ENCODE measurements at places on chromosomes 12 and 14.

DNA sequence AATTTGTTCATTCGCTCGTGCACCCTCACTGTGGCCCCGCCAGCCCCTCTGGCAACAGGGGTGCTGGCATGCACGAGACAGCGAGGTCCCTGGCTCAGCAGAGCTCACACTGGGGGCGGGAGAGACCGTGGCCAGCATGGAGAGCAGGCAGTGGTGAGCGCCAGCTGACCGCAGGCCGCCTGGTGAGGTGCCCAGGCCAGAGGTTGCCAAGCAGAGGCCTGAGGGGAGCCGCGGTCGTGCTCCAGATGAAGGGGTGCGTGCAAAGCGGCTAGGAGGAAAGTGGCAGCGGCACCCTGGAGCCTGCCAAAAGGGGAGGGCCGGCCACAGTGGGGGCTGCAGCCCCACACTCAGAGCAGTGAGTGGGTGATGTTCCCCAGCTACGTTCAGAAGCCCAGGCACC, 56.1 kb downstream of the CDC42BPB start:
- no peak for DNase-seq

DNA sequence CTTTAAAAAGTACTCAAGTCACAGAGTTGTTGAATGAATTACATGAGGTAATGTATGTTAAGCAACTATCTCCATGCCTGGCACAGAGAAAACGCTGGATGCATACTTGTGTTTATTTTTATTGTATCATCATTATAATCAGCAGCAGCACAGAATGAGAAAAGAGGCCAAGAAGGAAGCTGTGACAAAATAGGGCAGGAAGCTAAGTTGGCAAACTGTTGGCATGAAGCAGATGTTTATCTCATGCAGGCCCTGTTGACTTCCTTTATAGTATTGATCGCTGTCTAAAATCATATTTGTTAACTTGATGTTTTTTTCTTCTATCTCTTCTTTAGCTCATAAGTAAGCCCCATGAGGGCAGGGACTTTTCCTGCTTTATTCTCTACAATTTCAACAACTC, 466.6 kb downstream of the TRHDE start:
- DNase-seq = no peak

- no peak for DNase-seq
Measured at GRCh38 chr12:46693034-46693433, 132.8 kb downstream of the SLC38A4 start.

GRCh38 chr12:102301547-102301946, 103.9 kb upstream of the PMCH start:
- DNase-seq = no peak

GRCh38 chr14:100904307-100905087, 975 bp upstream of the RTL1 start:
- DNase-seq = peak; percentile 77

- DNase-seq = no peak
Measured at GRCh38 chr14:92088494-92088893, 17.9 kb downstream of the ATXN3 start.

DNA sequence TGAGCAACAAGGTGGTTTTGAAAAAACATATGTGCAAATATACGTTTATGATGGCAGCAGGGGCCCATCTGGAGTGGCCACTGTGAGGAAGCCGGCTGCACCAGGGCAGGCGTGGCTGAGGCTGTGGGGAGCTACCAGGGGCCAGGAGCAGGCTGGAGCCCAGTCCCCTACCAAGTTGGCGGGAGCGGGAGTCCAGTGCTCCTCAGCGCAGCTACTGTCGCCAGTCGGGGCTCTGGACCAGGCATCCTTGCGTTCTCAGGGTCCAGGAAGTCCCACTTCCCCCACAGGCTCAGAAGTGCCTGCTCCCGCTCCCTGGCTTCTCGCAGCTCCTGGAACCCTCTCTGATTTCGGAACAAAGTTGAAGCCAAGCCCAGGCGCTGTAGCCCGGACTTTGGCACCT, 1377.5 kb upstream of the FLRT2 start:
- no peak for DNase-seq

DNA sequence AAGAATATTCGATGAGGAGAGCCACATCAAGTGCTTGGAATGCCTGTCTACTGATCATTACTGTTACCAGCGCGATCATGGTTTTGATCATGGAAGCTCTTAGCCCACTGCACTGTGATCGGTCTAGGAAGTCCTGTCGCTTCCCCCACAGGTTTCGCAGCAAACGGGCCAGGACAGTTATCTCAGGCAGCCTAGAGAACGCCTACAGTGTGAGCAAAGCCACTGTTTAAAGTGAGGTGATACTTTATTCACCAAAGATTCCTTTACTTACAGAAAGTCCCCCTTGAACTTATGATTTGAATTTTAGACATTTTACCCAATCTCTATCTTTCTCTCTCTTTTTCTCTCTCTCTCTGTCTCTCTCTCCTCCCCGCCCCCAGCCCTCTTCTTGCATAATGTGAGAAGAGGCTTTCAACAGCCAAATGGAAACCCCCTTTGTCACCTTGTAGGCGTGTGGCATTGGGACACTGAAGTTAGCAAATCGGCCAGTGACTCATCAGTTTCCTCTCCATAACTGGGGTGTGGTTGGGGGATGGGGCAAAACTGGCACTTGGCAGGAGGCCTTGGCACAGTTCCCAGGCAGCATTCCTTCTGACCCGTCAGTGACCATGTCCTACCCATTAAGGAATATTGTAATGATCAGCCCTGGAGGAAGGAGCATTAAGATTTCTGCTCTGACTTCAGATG, 214.8 kb downstream of the CHST11 start:
- DNase-seq = no peak

- DNase-seq = no peak
Measured at GRCh38 chr14:75487155-75487671, 35.1 kb upstream of the BATF start.

DNA sequence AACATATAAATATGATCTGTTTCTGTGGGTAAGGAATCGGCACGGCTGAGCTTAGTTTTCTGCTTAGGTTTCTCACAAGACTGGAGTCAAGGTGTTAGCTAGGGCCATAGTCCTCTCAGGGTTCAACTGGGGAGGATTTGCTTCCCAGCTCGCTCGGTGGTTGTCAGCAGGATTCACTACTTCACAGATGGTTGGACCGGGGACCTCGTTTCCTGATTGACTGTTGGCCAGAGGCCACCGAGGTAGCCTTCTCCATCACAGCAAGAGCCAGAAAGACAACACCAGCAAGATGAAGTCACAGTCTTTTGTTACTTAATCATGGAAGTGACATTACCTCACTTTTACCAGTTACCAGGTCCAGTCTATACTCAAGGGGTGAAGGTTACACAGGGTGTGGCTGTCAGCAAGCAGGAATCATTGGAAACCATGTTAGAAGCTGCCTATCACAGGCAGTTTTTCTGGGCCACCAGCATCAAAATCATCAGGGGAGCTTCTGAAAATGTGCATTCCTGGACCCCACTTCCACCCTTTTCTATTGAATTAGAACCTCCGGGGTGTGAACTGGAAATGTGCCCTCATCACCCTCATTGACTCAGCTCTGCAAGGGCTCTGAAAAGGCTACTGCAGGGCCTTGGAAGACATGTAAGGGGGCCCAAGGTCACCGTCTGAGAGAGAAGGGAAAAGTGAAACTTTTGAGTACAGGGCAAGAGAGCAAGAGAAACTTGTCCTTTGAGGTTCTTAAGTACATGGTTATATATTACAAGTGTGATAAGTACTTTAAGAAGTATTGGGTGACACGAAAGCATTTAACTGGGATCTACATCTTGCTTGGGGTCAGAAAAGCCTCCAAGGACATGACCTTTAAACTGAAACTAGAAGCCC, 10.9 kb downstream of the COPS7A start:
- DNase-seq = no peak

DNA sequence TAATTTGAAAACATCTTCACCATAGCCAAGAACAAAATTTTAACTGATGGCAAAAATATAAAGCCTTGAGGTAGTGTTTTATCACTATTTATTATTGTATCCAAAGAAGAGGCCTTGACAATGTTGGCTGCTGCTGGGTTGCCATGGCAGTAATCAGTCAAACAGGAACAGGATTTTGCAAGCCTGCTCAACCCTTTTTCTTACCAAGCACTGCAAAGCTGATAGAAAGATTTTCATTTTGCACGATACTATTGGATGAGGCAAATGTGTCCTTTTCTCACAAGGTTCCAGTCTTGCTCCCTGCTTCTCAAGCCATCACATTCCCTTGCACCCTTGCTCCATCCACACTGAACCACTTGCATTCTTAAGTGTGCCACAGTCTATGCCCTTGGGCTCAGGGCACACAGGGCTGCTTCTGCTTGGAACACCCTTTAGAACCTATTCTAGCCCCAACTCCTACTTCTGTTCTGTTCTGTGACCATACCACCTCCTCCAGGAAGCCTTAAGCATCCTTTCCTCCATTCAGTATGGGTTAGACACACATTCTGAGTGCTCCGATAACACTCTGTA, 76.5 kb upstream of the AMIGO2 start:
- DNase-seq = no peak

- no peak for DNase-seq
Measured at GRCh38 chr14:53384073-53384472, 230.9 kb upstream of the DDHD1 start.

DNA sequence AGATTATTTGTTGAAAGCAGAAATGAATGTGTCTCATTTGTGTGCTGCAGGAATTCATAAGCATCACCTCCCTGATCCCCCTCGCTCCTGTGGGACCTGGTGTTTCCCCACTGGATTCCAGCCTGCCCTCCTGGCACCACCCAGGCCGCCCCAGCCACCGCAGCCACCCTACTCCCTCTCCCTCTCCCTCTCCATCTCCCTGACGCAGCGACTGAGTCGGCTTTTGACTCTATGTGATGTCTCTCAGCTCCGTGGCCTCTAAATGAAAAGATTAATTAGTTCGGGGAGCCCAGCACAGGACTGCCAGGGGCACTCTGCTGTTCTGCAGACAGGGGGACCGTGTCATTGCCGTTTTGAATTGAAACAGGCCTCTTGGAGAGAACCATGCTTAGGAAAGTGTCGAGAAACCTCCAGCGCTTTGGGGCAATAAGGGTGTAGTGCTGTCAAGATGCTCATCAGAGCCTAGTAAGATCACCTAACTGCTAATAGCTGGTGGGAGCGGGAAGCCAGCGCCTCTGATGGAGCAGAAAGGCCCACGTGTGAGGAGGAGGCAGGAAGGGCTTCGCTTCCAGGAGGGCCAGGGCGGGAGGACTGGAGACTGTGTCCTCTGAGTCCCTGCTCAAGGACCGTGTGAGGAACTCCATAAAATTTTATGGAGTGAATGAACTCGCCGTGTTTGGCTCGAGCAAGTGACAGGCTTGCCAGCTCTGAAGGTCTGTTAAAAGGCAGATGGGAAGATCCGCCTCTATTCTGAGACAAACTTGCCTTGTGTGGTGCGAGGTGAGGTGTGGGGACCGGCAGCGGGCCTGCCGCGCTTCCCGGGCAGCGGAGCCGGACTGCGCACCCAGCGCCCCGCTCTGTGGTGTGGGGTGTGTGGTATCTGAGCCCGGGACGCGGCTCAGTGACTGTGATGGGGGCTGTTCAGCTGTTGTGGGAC, 157.4 kb upstream of the C14orf180 start:
- no peak for DNase-seq

GRCh38 chr12:68497107-68497506, 113.6 kb upstream of the RAP1B start:
- no peak for DNase-seq

Measured in glutamatergic neuron (in vitro differentiated cells).